ENCODE measurements at places on chromosomes 7 and 10. TPM values are rescaled to one million over a fixed set of nuclear protein-coding genes. Genes with fewer than 3 reads are reported as not detected.

The GIMAP5 gene
- 248 TPM for total RNA-seq

DNA sequence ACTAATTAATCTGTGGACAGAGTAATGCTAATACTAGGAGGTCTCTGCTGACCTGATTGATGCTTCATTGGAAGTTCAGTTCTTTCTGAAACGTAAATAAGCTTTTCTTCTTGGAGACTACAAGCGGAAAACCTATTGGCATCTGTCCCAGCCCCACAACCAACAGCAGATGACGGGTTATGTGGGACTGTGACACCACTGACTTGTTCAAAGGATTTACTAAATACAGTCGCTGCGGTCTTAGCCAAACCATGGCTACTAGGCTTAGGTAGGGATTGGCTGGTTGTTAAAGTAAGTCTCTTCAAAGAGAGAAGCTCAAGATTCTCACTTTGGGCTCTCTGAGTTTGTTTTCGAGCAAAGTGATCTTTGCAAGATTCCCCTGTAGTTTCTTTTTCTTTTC is 68.3 kb downstream of the HYCC1 start:
- H3K27ac ChIP-seq = no peak overlapping the region
- H3K27me3 ChIP-seq = no peaks in the 10 kb centered on the region
- H3K4me3 ChIP-seq = no peak overlapping the region
- H3K4me1 ChIP-seq = no peaks in the 10 kb centered on the region
- DNase-seq = no peak

The ODAD2 gene
- 0.33 TPM for total RNA-seq

The C7orf33 gene
- total RNA-seq = not detected

Data from T-cell (primary cell).